ENCODE measurements at places on chromosomes 4 and X.

DNA sequence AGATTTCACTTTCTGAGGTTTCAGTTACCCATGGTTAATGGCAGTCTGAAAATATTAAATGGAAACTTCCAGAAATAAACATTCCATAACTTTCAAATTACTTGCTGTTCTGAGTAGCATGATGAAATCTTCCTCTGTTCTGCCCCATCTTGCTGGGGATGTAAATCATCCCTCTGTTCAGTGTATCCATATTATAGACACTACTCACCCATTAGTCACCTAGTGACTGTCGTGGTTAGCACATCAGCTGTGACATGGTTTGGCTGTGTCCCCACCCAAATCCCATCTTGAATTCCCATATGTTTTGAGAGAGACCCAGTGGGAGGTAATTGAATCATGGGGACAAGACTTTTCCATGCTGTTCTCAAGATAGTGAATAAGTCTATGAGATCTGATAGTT, 125.5 kb upstream of the GIMD1 start:
- no peak for DNase-seq

GRCh38 chr4:140930557-140930956, 174.4 kb upstream of the TBC1D9 start:
- DNase-seq = no peak

- DNase-seq = no peak
These were observed 82.9 kb upstream of the BANK1 start for GRCh38 chr4:101707596-101707995.

GRCh38 chr4:156976147-156976546, 4.5 kb upstream of the PDGFC start:
- DNase-seq = no peak

- DNase-seq = no peak
These were observed 60.2 kb downstream of the SLIT2 start for GRCh38 chr4:20311856-20312255.

DNA sequence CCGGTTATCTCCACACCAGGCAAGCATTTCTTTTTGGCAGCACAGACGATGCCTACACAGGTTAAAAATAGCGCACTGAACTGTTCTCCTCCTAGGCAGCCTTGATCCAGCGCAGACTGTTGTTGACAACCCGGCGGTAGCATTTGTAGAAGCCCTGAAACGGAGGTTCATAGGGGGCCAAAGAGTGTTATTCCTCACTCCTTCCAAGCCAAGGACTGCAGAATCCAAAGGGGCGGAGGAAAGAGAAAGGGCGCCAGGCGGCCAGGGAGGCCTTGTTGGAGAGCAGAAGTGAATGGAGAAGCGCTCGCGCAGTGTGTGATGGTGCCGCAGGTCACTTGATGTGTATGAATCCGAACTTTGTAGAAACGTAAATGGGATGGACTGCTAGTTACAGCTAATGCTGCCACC, 82.7 kb downstream of the TENM3 start:
- DNase-seq = no peak

- no peak for DNase-seq
These were observed 38.1 kb downstream of the PROM1 start for GRCh38 chr4:16045687-16046086.

- DNase-seq = no peak
These were observed 82.3 kb downstream of the NEK1 start for GRCh38 chr4:169530048-169530447.

- DNase-seq = no peak
These were observed 81.1 kb downstream of the VMA21 start for GRCh38 chrX:151478058-151478457.

DNA sequence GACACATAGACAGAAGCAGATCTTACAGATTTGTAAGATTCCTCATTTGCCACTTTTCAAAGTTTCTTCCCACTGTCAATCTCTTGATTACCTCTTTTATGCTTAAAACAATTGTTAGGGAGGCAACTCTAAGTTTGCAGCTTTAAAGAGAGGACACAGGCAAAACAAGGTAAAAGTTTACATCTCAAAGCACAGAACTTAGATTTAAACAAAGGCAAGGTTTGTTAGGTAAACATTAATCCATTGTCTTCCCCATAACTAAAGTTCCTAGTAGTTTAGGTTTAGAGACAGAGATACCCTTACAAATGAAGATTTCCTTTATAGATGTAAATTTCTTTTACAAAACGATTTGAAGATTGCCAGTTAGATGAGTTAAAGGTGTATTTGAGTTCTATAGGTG, 176.9 kb downstream of the AASDH start:
- DNase-seq = no peak

DNA sequence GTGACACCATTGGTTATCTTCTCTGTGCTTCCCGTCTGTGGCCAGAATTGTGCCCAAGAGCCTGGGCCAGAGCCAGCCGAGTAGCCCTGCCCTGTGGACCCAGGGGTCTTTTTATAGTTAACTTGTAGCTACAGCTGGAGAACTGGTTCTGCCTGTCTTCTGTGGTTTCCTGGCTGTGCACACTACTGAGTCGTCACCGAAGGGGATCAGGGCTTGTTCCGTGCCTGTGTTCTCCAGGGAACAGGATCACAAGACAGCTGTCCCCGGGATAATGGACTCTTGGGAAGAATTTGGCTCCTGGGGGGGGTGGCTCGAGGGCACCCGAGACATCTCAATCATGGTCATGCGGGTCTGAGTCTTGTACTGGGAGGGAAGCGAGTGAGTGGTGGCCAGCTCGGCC, 22.1 kb upstream of the OPN1LW start:
- no peak for DNase-seq

GRCh38 chr4:154014407-154015321, 225.8 kb upstream of the SFRP2 start:
- DNase-seq = no peak

DNA sequence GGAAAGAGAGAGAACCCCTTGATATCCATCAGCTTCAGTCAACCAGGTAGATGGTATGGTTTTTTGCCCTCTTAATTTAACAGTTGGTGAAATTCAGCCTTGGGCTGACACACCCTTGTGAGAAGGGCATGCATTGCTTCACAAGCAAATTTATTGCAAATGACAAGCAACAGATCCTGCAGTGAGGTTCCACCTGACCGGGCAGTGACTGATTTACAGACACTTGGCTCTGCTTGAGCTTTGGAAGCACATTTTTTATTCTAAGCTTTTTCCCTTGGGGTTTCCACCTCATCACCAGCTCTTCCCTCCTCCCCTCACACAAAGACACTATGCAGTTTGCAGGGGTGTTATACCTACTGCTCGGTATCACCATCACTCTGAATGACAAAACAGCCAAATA, 28.3 kb upstream of the SERTM2 start:
- DNase-seq = no peak

GRCh38 chrX:54826598-54826997, 19.1 kb downstream of the MAGED2 start:
- no peak for DNase-seq

GRCh38 chr4:74999714-75000309, 66.9 kb downstream of the PARM1 start:
- no peak for DNase-seq

DNA sequence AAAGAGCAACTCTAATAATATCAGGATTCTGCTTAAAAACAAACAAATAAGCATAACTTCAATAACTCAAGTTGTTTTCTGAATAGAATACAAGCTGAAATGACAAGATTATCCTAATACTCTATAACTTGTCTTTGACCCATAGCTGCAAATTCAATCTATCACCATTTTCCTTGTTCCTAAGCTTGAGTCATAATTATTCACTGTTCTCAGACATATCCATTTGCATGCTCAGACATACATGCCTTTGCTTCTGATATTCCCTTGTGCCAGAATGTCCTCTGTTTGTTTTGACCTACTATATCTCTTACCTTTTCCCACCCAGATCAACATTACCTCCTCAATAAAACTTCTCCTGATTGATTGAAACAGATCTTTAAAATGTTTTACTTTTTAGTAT, 109.7 kb downstream of the SNCA start:
- no peak for DNase-seq

DNA sequence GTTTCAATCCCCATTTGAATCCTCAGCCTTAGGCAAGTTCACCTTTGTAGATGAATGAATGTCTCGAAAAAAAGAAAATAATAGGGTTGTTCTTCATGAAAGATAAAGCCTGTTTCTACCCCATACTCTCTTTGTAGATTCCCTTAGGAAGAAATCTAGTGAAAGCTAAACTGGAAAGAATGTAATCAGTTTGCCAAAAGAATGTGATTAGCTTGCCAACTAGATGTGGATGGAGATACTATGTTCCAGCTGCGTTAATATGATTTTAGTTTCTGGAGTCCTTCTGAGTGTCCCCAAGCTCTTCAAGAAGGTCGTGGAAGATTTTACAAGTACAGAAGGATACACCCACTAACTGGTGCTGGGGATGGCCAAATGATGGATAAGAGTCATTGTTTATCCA, 162.3 kb upstream of the EDNRA start:
- DNase-seq = no peak

DNA sequence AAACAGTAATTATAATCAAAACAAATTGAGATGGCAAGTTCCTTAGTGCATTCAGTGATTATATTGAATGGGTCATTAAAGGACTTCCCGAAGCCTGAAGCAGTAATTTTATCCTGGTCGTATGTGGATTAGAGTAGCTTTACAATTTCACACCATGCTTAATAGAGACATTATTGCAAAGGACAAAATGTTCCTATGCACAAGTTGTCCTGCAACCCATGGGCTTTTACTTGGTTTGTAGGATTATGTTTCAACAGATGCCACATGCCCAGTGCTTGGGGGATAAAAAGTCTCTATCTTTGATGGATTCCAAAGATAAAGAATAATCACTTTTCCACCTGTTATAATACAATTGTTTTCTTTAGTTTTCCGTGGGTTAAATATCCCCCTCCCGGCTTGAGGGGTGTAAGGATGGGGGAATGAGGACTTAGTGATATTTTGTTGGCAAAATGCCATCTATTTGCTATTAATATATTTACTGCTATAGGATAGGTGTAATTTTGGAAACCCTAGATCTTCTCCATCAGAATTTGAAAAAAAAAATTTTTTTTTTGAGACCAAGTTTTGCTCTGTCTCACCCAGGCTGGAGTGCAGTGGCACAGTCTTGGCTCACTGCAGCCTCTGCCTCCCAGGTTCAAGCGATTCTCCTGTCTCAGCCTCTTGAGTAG, 156.5 kb upstream of the ETNPPL start:
- no peak for DNase-seq

GRCh38 chr4:124635331-124635730, 77.2 kb downstream of the ANKRD50 start:
- DNase-seq = no peak

DNA sequence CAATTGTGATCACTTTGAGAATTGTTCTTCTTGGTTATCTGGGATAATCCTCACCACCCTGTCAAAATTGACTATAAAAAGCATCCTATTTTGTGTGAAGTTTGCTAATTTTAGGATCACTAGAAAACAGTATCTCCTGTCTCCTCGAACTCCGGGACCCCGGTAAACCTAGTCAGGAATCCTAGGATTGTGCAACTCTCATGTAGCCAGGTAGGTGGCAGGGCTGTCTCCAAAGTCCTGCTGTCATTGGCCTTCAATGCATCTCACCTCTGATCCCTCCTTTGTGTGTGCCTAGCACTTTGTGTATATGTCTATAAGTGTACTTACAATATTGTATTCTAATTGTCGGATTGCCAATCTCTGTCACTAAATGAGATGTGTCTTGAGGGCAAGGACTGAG, 1564.8 kb downstream of the RPA4 start:
- no peak for DNase-seq

DNA sequence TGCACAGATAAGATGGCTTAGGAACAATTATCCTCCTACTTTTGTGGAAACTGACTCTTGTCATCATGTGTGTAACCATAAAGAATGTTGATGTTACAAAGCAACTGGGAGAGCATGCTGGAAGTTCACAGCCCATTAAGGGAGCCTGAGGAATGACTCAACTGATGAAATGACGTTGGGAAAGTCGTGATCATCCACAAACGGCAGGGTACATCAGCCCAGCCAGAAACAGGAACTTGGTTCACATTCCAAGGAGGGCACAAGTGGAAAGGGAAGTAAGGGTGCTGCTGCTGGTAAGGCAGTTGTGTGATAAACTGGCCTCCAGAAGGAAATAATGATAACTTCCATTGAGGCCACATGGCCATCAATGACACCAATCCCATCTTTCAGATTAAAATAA, 6.7 kb downstream of the TEC start:
- DNase-seq = no peak

DNA sequence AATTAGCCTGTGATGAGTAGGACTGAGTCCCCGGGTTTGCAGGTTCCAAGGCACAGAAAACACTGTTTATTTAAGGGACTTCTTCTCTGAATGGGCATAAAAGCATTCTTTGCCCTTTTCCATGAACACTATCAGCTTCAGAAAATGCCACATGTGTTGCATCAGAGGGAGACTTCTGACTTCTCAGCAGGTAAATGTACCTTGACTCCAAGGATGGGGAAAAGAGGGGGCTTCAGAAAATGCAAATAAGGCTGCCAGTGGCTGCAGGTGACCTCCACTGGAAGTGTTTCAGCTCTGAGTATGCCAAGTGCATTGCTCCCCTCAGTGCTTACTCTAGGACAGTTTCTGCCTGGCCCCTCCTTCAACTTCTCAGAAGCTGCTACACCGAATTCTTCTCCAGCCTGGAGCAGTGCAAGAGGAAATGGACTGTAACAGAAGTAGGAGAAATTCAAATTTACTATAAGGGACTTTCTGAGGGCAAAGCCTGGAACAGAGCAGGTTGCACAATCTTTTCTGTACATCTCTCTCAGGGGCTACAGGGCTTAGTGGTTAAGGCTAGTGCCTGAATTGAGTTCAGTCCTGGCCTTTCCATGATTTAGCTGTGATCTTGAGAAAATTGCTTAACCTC, 233.2 kb downstream of the PTTG2 start:
- no peak for DNase-seq

GRCh38 chr4:1291091-1291490, 1.4 kb downstream of the MAEA start:
- no peak for DNase-seq

- DNase-seq = peak; percentile 45
These were observed 204.7 kb upstream of the S100G start for GRCh38 chrX:16445166-16445752.

- no peak for DNase-seq
These were observed 188.7 kb upstream of the VCX start for GRCh38 chrX:7654316-7654715.

DNA sequence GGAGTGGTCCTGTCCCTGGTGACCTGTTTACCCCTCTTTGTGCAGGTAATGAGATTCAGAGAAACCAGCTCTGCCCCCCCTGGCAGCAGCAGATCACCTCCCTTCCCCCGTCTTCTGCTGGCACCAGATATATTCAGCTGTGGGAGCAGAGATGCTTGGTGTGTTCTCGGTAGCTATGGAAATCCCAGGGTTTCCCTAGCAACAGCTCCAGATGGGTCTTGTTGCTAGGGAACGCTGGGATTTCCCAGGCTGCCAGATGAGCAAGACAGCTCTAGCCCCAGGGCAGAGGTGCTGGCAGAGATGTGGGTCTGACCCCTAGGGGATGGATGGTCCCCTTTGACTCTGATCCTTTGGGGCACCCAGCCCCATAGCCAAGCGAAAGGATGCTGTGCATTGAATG, 20.2 kb downstream of the CETN2 start:
- no peak for DNase-seq

GRCh38 chrX:6199486-6199885, 29.2 kb downstream of the NLGN4X start:
- no peak for DNase-seq
